ENCODE measurements at places on chromosomes 2 and 18. TPM values are rescaled to one million over a fixed set of nuclear protein-coding genes. Genes with fewer than 3 reads are reported as not detected.

ANKRD62 gene
- total RNA-seq = not detected

SGPP2 gene
- total RNA-seq = 12.1 TPM

PLCL1 gene
- total RNA-seq = 1.6 TPM

DNA sequence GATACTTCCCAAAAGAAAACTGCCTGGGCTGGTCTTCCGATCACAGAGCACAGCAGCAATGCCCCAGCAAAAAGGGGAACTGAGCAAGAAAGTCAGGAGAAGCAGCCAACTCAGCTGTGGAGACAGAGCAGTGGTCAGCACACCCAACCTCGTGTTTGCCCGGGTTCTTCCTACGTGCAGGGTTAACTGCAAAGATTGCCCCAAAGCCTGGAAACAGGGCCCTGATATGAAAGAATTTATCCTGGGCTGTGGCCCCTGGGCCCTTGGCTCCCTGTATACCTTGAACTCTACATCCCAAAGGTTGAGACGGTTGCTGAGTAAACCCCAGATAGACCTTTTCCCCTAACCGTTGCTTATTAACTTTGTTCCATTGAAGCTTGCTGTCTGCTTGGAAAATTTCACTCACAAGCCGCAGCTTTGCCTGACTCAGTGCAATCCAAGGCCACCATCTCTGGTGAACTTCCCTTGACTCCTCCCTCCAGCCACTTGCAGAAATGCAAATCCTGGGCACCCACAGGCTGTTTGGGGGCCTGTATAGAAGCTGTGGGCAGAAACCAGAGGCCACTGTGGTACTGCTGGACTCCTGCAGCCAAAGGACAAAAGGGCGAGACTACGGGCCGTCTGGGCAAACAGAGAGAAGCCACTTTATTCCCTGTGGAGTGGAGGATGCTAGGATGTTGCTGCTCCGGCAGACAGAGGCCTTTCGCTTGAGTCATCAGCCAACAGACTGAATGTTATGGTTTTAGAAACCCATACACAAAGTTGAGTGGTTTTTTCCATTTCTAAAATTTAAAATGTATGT, 18.2 kb downstream of the NRP2 start:
- DNase-seq = peak; percentile 58

GRCh38 chr2:155839991-155840390, 492.5 kb downstream of the NR4A2 start:
- DNase-seq = no peak
